Non-pigmented ciliary epithelial cell (primary cell): ENCODE measurements at places on chromosomes 5 and 9.

DNA sequence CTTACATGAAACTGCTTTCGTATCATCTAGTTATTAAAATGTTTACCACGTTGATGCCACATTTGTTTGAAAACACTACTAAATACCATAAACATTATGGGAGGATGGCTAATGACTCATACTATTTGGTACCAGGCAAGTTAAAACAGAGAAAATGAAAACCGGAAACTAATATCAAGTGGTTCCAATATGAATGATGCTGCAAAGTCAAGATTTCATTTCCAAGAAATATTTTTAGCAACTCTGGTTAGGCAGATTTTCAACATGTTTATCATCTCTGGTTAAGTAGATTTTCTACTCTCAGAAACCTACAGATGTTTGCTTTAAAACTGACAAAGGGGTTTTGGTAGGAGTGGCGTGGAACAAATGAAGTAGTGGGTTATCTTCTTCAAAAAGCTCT lies 4.9 kb upstream of the F2R start:
- no peak for DNase-seq

GRCh38 chr9:76032038-76032796 lies 141.7 kb downstream of the PCSK5 start:
- no peak for DNase-seq

DNA sequence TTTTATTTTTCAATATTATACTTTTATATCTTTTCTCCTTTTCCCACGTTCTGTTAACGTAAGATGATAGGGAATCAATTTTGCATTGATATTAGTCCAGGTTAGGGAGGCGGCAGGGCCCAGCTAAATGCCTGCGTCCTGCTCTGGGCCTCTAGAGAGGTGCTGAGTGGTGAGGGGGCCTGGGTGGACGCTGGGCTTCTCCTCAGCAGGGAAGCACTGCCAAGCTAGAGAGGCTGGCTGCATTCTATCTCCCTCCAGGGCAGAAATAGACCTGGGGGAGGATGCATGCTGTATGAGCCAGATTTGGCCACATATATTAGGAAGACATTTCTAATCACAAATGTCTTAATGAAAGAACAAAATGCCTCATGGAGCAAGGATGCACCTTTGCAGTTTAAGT lies 43.6 kb upstream of the NKX2-5 start:
- no peak for DNase-seq

DNA sequence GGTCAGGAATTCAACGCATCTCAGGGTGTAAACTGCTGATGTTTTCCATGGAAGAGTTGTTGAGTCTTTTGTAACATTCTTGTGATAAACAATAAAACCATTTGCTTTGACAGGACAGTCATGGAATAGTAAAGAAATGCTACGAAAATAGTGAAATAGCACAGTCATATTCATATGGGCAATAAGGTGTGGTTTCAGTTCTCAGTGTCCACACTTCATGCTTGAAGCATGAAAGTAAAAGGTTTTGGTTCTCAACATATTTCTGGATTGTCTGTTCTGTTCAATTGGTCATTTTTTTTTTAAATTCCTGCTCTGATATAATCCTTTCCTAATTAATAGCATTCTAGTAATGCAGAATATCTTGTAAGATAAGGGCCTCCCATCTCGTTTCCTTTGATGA lies 467.6 kb upstream of the ZNF608 start:
- DNase-seq, result no peak
